ENCODE measurements at places on chromosomes 7 and 10.

DNA sequence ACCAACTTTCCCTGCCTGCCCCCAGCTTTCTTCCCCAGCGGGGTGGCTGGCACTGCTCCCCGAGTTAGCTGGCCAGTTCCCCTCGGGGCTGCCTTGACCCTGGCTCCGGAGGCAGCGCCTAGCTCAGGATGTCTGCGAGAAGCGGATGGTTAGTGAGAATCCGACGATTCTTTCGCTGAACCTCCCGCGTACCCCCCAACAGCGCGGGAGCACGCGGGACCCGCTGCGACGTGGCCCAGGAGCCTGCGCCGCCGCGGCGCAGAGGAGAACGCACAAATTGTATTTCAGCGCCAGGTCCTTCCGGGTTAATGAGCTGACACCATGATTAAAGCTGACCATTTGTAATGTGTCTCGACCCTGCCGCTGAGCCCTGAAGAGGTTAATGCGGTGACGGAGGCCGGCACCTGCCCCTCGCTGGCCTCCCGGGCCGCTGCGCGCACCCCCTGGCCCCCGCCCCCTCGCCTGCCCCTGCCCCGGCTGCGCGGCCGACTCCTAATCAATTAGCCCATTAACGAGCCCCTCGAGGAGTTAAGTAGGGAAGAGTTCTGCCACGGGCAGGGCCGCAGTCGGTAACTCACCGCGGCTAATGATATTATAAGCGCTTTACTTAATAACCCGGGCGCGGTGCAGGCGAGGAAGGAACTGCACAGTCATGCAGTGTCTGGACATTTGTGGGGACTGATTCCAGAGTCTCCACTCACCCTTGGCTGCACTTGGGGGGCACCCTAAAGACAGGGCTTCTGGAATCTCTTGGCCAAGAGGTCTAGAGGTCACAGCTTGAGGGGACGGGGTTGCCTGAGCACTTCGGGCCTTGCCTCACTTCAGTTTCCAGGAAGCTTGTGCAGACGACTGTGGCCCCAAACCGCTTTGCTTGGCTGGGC is 1.7 kb upstream of the HMX2 start:
- DNase-seq, result no peak

DNA sequence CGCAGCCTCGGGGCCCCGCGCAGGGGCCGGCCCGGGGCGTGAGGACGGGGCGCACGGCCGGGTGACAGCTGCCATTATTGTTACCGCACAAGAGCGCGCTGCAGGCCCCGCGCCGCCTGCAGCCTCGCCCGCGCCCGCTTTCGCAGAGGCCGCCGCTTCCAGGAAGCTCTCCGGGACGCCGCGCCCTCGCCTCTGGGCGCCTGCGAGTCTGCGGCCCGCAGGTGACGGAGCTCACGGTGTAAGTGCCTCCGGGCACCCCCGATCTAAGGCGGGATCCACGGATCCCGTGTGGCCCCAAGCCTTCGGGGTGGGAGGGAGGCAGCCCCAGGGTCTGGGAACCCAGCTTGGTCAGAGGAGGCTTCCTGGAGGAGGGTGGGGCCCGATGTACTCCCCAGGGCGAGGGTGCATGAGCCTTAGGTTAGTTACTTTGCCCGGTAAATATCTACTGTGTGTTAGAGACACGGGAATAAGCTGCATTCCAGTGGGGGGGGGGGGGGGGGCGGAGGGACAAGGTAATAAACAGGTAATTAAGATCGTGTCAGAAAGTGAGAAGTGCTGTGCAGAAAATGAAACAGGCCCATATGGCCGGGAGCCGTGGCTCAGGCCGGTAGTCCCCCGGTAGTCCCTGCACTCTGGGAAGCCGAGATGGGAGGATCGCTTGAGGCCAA is 638 bp downstream of the IQCE start:
- no peak for DNase-seq

DNA sequence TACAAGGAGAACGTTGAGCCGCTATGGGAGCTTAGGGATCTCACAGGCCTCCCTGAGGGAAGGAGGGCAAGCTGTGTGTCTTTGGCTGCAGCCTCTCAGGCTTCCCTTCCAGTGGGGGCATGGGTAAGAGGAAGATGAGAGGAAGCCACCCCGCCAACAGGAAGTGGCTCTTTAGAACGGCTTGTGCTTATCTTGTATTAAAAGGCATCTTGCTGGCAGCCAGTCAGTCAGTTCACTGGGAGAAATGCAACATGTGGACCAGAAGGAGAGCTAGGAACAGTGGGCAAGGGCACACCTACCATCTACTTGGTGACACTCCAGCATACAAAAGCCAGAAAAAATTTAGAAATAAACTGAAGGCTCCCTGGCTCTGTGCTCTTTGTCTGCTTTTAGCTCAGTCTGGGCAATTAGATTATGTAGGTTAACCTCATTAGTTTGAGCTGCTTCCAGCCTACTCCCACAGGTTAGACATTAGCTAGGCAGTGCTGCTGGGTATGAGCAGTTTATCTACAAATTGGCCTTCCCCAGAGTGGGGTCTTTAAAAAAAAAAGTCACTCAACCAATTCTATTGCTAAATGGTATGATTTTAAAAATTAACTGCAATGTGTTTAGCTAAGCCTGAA is 595.9 kb downstream of the KCNMA1 start:
- no peak for DNase-seq

DNA sequence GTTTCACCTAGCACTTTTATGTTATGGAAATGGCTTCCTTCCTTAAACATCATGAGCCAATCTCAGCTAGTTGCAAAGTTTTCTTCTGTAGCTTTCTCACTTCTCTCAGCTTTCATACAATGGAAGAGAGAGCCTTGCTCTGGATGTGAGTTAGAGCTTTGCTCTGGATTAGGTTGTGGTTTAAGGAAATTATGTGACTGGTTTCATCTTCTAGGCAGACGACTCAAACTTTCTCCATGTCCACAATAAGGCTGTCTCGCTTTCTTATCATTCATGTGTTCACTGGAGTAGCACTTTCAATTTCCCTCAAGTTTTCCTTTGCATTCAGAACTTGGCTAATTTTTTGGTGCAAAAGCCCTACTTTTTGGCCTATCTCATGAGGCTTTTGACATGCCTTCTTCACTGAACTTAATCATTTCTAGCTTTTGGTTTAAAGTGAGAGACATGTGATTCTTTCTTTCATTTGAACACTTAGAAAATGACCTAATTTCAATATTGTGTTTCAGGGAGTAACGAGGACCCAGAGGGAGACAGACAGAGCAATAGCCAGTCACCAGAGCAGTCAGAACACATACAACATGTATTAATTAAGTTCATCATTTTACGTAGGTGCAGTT is 49.8 kb downstream of the CNOT4 start:
- DNase-seq, result no peak

DNA sequence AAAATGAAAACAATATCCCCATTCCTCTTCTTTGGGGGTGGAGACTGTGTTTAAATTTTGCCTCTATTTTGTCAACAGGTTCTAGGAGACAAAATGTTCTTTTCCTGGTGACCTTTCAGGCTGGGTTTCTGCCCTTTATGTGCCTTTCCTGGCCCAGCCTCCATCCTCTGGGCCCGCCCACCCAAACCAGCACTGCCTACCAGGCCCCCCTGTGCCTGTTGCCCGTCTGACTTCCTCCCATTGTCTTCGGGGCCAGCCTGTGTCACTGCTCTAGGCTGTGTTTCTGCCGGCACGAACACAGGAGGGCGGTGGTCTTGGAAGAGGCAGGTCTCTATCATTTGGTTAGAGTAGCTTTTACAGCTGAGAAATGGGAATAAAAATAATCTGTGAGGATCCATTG is 13.9 kb downstream of the TSPAN14 start:
- no peak for DNase-seq

- DNase-seq, result no peak
Measured at GRCh38 chr7:44761207-44762161, 12.8 kb downstream of the ZMIZ2 start.

GRCh38 chr7:131400681-131401176 is 73.1 kb downstream of the MKLN1 start:
- peak; percentile 1 for DNase-seq

GRCh38 chr7:139341776-139342226 is 664 bp downstream of the FMC1 start:
- no peak for DNase-seq

GRCh38 chr7:30303312-30304039 is 19.1 kb downstream of the ZNRF2 start:
- no peak for DNase-seq

DNA sequence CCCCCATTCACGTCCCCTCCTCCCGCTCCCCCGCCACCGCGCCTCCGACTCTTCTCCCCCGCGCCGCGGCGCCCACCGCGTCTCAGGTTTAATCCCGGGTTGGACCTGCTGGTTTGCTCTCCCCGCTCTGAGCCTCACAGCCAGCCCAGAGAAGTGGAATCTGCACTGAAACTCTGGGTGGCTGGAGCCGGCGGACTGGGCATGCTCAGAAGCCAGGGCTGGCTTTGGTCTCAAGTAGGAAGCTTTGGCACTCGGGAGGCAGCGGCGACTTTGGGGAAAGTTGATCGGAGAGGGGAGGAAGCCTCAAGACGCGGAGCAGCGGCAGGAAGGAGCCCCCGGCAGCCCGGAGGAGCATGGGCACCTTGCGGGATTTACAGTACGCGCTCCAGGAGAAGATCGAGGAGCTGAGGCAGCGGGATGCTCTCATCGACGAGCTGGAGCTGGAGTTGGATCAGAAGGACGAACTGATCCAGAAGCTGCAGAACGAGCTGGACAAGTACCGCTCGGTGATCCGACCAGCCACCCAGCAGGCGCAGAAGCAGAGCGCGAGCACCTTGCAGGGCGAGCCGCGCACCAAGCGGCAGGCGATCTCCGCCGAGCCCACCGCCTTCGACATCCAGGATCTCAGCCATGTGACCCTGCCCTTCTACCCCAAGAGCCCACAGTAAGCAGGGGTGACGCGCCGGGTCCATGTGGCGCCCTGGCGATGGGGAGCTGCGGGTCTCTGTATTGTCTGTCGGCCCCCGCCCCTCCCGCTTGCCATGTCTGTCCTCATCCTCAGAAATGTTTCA is at the start of gene PRKG1:
Gene PRKG1 (plus strand): TSS at position 250 of the 791 bp plus-strand sequence.
- DNase-seq, result no peak

- no peak for DNase-seq
Measured at GRCh38 chr7:140915935-140916555, 8.7 kb downstream of the BRAF start.

GRCh38 chr7:45066409-45066808 is 22.4 kb downstream of the NACAD start:
- no peak for DNase-seq

GRCh38 chr7:22723637-22724036 is 3.4 kb upstream of the IL6 start:
- no peak for DNase-seq

DNA sequence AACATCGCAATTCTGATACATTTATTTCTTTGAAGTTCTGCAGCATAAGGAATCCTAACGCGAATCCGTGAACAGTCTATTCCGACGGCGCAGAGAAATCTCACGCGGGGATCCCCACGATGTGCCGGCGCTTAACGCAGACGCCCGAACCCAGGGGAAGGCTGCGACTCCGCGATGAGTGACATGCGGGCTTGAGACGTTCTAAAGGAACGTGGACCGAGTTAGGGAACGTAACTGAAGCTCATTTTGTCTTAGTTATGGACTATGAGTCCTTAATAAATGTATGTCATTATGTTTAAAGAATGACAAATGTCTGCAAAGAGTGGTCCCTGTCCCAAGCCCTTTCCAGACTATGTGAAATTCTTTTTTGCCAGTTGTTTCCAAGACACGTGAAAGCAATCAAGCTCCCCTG is 995 bp upstream of the PARD3 start:
- no peak for DNase-seq

DNA sequence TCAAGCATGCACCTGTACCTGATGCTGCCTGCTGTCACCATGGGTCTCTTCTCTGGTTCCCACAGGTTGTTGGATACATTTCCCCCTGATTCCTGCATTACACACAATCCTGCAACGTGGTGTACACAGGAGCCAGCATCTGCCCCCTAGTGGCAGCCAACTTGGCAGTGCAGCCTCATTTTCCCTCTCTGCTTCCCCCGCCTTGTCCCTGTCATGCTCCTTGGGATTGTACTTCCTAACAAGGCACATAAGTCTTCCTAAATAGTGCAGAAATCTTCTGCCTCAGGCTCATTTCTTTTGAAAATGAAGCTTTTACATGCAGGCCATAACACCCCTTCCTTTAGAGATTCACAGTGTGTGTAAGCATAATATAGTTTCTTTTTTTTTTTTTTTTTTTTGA is 387.5 kb downstream of the CCSER2 start:
- DNase-seq, result no peak

- no peak for DNase-seq
Measured at GRCh38 chr10:24883176-24883575, 69.2 kb downstream of the PRTFDC1 start.

DNA sequence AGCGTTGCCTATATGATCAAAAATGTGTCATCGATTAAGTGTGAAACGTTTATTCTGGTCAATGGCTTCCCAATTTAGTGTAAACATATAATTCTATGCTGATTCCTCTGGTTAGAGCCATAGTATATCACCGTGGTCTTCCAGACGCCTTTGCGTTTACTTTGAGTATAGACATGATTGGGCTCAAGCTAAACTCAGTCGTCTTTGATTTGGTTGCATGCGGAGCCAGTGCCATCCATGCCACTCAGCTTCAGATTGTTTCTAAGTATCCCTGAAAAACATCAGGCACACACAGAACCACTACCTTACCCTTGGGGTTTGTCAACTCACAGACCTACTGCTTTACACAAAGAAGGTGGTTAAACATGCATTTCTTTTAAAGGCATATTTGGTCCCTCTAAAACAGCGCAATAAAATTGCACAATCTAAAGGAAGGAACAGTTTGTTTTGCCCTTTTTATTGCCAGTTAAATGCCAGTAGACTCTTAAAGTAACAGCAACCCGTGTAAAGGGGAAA is 273.6 kb upstream of the KLF6 start:
- no peak for DNase-seq

GRCh38 chr7:45118889-45119331 is 7.4 kb upstream of the TBRG4 start:
- no peak for DNase-seq

DNA sequence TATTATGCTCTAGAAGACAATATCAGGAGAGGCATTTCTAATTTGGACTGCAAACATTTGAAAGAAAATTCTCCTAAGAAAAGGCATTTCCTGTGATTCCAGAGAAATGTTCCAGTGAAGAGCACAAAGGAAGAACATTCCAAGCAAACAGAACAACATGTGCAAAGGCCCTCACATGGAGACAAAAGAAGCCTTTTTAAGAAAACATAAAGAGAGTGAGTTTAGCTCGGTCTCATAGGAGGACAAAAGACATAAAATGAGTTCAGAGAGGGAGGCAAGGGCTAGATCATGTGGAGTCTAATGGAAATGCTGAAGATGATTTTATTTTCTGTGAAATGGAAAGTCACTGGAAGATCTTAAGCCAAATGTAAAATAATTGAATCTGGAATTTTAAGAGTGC is 269.8 kb upstream of the HGF start:
- no peak for DNase-seq

DNA sequence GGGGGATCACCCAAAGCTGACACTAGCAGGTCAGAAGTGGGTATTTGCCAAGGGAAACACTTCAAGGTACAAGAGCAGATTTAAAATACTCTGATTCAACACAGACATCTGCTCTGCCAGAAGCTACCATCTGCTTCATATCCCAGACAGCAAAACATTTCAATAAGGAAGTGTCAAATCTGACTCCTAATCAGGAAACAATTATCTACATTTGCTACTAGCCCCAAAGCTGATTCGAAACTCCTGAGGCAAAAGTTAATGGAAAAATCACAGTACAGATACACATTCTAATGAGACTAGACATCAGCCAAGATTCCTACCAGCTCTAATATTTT is 48.9 kb downstream of the PARD3 start:
- peak; percentile 57 for DNase-seq

- no peak for DNase-seq
Measured at GRCh38 chr7:158759245-158759614, 54.6 kb upstream of the NCAPG2 start.

GRCh38 chr7:55061726-55062499 is 43.1 kb downstream of the EGFR start:
- no peak for DNase-seq

GRCh38 chr7:129907122-129907736 is 45.5 kb downstream of the UBE2H start:
- no peak for DNase-seq

Data from NCI-H2029 (cell line).